ENCODE measurements at places on chromosomes 3 and 15.

GRCh38 chr3:110851736-110852135 lies 219.9 kb upstream of the NECTIN3 start:
- no peak for DNase-seq

GRCh38 chr3:24923570-24923969 lies 428.9 kb upstream of the THRB start:
- no peak for DNase-seq

DNA sequence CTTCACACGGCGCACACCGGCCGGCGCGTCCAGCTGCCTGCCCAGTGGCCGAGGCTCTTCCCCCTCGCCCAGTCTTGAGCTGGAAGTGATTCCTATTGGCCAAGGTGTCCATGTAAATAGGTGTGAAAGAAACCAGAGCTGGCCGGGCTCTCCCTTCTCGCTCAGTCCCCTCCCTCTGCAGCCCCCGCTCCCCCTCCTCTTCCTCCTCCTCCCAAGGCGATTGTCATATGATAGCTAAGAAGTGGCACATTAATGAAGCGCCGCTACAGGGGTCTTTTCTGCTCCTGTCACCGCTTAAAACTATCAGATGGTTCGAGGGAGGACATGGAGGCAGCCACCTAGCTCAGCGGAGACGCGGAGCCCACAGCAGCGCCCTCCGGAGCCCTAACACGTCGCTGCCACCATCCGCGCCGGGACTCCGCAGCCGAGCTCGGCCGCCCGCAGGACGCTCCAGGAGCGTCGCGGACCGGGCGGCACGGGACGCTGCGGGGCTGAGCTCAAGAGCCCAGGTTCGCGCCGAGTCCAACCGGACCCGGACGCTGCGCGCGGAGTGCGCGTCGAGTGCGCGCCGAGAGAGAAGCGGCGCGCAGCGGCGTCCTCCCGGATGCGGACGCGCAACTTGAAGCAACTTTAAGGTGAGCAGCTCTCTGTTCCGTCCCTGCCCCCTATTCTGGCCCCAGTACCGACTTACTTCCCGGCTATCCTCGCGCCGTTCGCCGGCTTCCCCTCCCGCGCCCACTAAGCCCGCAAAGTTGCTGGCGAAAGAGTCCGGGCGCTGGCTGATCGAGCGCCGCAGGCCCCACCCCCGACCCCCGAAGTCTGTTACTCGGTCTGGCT lies at the start of gene FOXB1:
Gene FOXB1 (plus strand): TSS at position 303 of the 837 bp plus-strand sequence. CDS start 653 bp downstream, outside the sequence.
- no peak for DNase-seq

- DNase-seq, result no peak
Observed at GRCh38 chr3:172517859-172518466, 5.3 kb downstream of the TNFSF10 start.

DNA sequence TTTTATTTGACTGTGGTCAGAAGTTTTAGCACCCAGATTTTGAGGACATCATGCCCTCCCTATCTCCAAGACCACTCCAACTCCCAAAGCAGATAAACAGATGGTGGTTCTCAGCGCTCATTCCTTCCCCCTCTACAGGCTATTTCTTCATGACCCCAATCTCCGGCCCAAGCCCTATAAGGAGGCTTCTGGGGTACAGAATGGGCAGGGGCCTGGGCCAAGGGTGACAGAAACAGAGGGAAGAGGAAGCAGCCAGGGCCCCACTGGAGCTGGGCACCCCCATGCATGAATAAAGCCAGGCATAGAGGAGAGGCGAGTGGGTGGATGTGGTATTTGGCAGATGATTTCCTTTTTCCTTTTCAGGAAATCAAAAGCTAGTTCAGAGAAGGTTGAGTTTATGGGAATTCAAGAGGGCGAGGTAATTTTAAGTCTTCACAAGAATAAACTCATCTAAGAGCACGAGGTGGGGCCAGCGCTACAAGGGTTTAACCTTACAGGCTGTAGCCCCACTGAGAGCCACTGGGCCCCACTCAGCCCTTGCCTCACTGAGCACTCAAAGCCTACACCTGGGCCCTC lies 104.8 kb upstream of the HERC1 start:
- DNase-seq, result no peak

DNA sequence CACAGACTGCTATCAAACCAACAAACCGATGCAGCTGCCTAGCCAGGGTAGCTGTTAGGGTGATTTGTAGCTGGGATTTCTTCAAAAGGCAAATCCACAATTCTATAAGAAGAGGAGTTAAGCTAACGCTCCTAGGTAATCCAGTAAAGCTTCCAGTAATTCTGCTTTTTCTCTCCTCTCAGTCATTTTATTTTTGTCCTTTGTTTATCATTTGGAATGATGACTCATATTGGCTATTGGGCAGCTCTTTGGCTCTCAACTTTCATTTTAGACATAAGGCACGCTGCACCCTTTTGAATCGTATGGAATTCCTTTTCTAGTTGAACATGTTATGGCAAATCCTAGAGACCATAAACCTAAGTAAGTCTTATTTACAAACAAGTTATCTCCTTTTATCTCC lies 53.2 kb upstream of the PPARG start:
- no peak for DNase-seq

- DNase-seq, result no peak
Observed at GRCh38 chr3:23292432-23292831, 89.3 kb downstream of the UBE2E2 start.

DNA sequence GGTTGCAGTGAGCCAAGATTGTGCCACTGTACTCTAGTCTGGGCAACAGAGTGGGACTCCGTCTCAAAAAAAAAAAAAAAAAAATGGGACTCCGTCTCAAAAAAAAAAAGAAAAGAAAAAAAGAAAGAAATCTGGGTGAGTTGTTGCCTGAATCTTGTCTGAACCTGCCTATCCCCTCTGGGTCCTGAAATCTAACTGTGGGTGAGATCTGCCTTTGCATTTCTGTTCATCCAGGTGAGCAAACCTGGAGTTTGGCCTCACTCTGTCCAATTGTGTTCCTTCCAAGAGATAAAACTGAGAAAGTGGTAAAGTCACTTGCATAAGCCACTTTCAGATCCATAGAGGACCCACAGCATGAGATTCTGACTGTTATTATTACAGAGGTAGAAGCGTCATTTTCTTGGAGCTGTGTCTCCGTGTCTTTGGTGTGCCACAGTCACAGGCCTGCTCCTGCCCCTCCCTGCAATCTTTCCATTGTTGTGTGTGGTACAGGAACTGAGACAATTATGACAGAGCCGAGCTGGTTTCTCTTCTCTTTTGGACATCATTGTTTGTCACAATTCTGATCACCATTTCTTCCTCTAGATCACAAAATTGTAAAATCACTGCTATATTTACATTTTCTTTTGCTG lies 235.9 kb downstream of the LPP start:
- DNase-seq, result no peak

GRCh38 chr3:72036899-72037298 lies 252.0 kb upstream of the PROK2 start:
- DNase-seq, result no peak

DNA sequence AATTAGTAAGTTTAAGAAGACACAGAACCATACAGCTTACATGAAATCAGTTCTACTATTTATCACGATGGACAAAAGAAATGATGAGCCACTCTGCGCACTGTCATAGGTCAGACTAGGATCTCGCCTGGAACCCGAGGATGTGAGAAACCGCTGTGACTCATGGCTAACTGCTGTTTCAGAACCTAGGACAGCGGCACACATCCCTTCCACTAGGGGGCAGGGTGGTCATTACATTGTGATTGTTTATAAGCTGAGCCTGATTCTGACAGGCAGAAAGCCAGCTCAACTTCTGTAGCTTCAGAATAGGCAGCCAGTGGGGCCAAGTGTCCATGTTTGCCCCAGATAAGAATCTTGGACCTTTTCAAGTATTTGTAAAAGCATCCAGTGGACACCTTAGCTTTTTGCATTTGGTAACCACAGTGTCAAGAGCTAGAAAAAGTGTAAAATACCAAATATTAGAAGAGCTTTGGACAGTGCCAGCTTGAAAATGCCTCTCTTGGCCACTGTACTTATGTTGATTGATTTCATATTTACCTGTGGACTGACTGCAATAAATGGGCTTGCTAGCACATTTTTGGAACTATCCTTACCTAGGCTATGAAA lies 115.8 kb downstream of the KBTBD8 start:
- DNase-seq, result no peak

GRCh38 chr3:179189759-179190158 lies 41.6 kb downstream of the PIK3CA start:
- no peak for DNase-seq

DNA sequence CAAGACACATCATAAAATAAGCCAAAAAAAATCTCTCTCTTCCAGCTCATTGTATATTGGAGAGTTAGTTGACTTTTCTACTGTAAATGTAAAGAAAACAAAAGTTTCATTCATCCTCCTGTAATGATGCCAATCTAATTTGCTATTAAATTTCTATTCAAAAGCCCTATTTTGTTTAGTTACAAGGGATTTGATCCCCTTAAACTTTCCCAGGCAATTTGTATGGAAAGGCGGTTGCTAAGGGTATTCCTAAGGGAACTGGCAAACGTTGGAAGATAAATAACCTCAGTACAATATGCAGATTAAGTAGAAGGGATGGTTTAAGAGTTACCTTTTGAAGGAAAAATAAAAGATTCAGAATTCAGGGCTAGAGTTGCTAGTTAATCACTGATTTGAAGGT lies 352.7 kb downstream of the TIGIT start:
- no peak for DNase-seq

GRCh38 chr3:154235330-154235729 lies 89.0 kb downstream of the DHX36 start:
- no peak for DNase-seq

DNA sequence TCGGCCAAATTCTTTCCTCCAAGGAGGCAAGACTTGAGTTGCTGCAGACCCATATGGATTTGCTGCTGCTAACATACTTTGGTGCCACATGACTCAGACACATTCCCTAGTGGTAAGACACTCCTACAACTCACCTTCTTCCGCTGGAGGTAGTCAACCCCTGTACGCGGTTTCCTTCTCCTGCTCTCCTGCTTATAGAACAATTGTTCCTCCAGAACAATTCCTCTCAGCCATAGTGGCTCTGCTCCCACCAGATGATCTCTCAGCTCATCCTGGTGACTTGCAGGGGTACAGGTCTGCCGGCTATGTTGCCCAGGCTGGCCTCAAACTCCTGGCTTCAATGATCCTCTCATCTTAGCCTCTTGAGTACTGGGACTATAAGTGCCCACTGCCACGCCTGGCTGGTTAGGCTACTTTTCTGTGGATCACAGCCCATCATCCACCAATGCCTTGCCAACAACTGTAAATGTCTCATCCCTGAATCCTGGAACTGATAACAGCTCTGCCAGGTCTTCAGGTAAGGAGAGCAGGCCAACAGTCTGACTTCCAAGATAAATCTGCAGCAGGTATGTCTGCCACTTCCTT lies 2.4 kb upstream of the CXCR6 start:
- no peak for DNase-seq

DNA sequence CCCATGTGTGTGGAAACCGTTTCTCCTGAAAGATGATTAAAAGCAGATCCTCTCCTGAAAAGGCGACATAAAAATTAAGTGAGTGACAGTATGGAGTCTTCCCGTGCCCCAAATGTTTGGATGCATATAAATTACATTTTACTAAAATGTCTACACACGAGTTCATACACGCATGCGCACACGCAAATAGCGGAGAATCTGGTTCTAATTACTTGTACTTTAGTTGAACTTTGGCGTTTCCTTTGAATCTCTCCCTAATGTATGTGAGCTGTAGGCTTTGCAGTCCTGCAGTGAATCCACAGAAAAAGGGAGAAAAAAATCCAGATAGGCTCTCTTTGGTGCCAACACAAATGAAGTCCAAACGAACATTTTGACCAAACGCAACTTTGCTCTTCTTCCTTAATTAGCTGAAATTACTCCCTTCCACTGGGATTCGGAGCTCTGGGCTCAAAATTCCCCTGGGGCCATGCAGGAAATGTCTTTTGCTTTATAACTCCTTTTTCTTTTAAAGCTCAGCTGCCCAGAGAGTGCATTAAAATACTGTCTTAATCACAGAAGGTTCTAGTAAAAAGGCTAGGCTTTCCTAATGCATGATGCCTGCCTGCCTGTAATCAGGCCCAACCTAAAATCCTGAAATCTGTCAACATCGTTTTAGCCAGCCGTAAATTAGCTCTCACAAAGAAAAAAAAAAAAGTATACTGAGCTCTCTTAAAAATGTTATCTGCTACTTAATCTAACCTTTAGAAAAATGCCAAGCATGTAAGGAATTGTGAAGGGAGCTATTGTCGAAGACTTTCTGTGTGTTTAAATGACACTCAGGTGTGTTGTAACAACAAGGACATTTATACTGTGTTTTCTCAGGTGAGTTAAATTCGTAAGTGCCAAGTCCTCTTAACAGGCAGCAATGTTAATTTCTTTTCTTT lies 26.2 kb downstream of the RARB start:
- DNase-seq, result no peak

GRCh38 chr3:14007006-14007405 lies 117.7 kb downstream of the CHCHD4 start:
- no peak for DNase-seq

DNA sequence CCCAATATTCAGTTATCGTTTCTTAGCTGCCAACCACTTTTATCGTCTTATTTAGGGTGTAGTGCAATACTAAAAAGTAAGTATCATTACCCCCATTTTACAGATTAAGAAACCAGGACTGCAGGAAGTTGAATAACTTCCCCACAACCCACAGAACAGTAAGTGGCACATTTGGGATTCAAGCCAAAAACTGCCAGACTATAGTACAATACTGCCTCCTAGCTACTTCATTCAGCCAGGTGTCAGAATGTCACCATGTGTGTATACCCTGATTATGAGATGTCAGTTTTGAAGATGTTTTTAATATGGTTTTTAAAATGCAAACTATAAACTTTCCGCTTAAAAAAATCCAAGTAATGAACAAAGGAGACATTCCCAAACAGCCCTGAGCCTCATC lies 74.2 kb upstream of the PROK2 start:
- DNase-seq, result no peak

GRCh38 chr3:24628523-24629258 lies 134.0 kb upstream of the THRB start:
- DNase-seq, result no peak

- no peak for DNase-seq
Observed at GRCh38 chr3:9750556-9751411, 1.0 kb downstream of the OGG1 start.

GRCh38 chr3:21447476-21448151 lies 303.4 kb downstream of the ZNF385D start:
- DNase-seq, result no peak

GRCh38 chr3:195253923-195254432 lies 17.0 kb downstream of the XXYLT1 start:
- DNase-seq, result no peak

DNA sequence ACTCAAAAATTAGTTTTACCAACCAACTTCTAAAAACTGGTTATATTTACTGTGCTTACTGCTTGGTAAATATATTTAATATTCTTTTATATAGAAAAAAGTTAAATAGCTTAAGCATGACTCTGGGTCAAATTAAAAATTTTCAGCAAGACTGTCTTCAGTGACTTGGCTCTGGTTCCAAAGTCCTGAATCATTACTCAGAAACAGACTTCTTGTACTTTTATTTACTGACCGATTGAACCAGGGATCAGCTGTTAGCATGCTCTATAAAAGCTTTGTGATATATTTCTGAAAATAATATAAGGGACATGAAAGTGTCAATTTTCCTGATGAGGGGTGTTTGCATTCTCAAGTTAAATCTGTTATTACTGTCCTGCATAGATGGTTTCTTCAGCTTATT lies 164.3 kb downstream of the MCTP2 start:
- no peak for DNase-seq

GRCh38 chr3:170465955-170466354 lies 47.3 kb downstream of the CLDN11 start:
- DNase-seq, result no peak

GRCh38 chr3:134008630-134009156 lies 21.0 kb downstream of the SLCO2A1 start:
- DNase-seq, result no peak

GRCh38 chr15:36757189-36757814 lies 177.9 kb downstream of the CDIN1 start:
- DNase-seq, result no peak
